Transverse colon (tissue), 4 donors: ENCODE measurements at places on chromosomes 6 and 20. TPM values are rescaled to one million over a fixed set of nuclear protein-coding genes. Genes with fewer than 3 reads are reported as not detected.

The CDKN1A gene
- 613 TPM for total RNA-seq

The RHAG gene
- not detected for total RNA-seq

DNA sequence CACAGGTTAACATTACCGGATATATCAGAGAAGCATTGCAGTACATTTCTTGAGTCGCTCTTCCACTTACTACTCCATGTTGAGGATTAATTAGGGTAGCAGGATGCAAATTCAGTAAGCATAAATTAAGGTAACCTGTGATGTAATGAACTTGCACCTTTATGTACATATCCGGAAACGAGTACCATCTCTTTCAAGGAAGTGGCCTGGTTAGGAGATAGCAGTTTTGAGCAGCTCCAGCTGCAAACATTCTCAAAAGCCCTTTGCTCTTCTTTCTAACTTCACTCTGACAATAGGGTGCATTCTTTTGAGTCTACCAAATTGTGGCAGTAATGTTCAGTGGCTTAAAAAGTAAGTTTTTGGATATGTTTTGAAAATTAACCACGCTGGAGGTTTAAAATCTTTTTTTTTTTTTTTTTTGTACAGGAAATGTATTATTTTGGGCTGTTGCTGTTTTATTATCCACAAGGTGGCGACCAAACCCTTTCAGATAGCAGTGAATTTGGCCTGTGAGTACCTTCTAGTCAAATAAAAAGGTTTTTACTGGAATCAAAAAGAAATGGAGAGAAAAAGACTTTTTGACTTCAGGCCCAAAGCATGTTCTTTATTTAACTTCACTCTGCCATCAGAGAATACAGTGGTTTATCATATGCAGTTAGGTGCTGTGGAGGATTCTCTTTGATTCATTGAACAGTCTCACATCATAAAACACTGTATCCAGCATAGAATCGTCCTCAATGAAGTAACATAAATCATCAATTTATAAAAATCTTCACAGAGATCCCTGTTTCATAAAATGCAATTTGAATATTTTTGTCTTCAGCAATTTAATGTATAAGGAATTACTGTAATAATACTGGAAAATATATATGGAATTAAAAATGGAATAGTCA, 8.9 kb downstream of the FAM217B start:
- DNase-seq = no peak

DNA sequence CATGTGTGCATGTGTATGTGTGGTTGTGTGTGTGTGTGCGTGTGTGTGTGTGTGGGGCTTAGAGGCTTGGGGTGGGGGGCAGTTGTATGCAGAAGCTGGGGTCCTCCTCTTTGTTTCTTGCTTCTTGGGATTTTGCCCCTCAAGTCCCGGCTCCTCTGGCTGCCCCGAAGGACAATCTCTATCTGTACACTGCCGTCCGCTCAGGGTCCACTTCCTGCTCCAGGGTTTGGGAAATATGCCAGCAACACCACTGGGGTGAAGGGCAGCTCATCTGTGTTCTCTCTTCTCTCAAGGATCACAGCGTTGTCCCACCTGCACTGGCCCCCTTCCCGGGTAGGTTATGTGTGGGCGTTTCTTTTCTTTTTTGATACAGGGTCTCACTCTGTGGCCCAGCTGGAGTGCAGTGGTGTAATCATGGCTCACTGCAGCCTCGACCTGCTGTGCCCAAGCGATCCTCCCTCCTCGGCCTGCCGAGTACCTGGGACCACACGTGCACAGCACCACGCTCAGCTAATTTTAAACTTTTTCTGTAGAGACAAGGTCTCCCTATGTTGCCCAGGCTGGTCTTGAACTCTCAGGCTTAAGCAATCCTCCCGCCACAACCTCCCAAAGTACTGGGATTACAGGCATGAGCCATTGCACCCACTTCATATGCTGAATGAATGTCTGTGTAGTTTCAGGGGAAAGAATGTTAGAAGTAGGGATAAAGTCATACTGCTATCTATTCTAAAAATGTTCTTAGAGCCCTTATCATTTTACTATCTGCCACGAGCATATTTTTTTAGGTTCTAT, 25.7 kb downstream of the SLC2A4RG start:
- no peak for DNase-seq
